Ascending aorta (tissue), 2 donors: ENCODE measurements at places on chromosomes 11 and 22.

- peak; percentile 61 for DNase-seq
- H3K4me1 ChIP-seq = no peaks in the 10 kb centered on the region
- no peak overlapping the region for H3K27ac ChIP-seq
- H3K36me3 ChIP-seq = no peaks in the 10 kb centered on the region
- no peak overlapping the region for H3K4me3 ChIP-seq
Measured at GRCh38 chr22:50701428-50702154, 29.0 kb downstream of the SHANK3 start.

GRCh38 chr11:78251083-78251775, 62.5 kb downstream of the USP35 start:
- no peaks in the 10 kb centered on the region for H3K27me3 ChIP-seq
- peak overlapping the region; percentile 75 for H3K27ac ChIP-seq
- H3K4me3 ChIP-seq = no peak overlapping the region
- H3K4me1 ChIP-seq = peaks cover 38% of the 10 kb centered on the region
- DNase-seq = no peak
- no peaks in the 10 kb centered on the region for H3K36me3 ChIP-seq

DNA sequence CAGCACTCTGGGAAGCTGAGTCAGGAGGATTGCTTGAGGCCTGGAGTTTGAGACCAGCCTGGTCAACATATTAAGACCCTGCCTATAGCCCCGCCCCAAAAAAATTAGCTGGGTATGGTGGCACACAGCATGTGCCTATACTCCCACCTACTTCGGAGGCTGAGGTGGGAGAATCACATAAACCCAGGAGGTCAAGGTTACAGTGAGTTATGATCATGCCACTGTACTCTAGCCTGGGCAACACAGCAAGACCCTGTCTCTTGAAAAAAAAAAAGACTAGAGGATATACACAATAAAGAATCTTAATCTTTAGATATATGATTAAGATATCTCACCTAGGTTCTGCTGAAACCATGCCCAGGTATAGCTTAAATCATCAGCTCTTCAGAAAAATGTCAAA, 136.7 kb downstream of the APOL5 start:
- no peaks in the 10 kb centered on the region for H3K4me1 ChIP-seq
- DNase-seq = no peak
- no peak overlapping the region for H3K27ac ChIP-seq
- no peak overlapping the region for H3K4me3 ChIP-seq

DNA sequence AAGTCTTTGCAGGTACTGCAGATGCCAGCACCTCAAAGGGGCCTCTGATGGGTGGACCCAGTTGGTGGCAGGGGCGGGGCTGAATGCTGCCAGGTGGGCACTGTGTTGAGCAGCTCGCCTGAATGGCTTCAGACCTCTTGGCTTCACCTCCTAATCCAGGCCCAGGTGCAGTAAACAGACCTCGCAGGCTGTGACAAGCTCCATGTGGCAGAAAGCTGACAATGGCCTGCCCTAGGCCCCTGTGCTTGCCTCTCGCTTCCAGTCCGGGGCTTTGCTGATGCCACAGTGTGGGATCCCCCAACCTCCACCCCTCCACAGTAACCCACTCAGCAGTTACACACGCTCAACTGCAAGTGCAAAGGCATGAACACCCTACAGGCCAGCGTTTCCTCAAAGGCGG, 9.4 kb downstream of the IGLL1 start:
- no peak for DNase-seq
- no peaks in the 10 kb centered on the region for H3K36me3 ChIP-seq
- no peaks in the 10 kb centered on the region for H3K27me3 ChIP-seq
- H3K27ac ChIP-seq = no peak overlapping the region
- H3K4me3 ChIP-seq = no peak overlapping the region

DNA sequence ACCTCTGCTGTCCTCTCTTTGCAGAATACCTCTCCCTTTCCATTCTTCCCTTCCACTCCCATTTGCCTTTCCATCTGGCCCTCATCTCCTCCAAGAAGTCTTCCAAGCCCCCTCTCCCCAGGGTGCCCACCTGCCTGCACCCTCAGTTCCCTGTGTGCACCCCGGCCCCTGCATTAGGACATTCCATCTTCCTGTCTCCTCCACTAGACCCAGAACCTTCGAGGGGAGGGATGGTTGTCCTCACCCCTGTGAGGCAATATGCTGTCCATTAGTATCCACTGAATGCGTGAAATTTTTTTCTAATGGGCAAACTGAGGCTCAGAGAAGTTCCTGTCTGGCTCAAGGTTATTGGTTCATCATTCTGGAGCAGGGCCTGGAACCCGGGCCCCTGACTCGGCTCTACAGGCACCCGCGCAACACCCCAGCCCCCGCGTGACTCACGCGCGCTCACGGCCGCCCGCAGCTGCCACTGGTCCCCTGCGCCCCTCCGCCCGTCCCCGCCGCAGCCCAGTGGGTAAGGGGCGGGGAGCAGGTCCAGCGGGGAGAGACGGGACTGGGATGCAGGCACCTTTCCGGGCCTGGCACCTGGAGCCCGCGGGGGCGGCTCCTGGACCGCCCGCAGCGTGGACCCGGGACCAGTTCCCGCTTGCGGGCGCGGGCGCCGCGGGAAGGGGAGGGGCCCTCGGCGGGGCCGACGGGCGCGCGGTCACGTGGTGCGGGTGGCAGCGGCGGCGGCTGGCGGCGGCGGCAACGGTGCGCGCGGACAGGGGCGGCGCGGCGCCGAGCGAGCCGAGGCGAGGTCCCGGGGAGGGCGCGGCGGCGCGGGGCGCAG, 7.0 kb downstream of the SEPTIN3 start:
- H3K36me3 ChIP-seq = no peaks in the 10 kb centered on the region
- peaks cover 6% of the 10 kb centered on the region for H3K27me3 ChIP-seq
- no peak overlapping the region for H3K27ac ChIP-seq
- DNase-seq = no peak
- peaks cover 5% of the 10 kb centered on the region for H3K4me1 ChIP-seq
- peak overlapping the region; percentile 64 for H3K4me3 ChIP-seq

- no peak for DNase-seq
- H3K36me3 ChIP-seq = no peaks in the 10 kb centered on the region
- H3K27me3 ChIP-seq = no peaks in the 10 kb centered on the region
- H3K4me3 ChIP-seq = no peak overlapping the region
Measured at GRCh38 chr11:64485074-64485473, 105.9 kb upstream of the SLC22A12 start.

DNA sequence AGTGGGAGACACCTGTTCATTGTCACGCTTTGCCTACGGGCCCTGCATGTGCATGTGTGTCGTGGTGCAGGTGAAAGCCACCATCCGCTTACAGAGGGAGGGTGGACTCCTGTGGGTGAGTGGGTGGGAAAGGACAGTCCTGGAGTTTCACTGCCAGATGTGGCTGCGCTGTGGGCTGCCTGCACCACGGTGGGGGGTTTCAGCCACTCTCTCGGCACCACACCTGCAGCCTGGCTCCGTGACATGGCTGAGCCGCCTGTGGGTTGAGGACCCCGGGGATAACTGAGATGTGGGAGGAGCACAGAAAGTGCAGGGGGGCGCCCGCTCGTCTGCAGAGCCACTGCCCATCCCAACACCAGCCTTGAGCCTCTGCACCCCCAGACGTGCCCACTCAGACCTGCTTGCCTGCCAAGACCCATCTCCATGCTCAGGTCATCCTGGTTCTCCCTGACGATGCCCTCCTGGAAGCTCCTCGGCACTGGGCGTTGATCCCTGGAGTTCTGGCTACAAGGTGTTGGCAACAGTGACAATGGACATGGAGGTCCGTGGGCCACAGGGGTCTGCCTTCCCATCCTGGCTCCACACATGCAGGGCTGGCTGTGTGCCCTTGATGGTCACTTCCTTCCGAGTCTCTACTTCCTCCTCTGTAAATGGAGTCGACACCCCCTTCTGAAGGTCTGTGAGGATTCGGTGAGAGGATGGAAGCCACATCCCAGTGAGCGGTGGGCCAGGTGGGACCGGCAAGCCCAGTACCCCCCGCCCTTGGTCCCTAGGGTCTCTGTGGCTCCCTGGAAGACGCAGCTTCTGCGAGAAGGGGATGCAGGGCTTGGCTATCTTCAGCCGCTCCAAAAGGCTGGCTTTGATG, 1007.0 kb downstream of the BRD1 start:
- no peaks in the 10 kb centered on the region for H3K27me3 ChIP-seq
- no peaks in the 10 kb centered on the region for H3K36me3 ChIP-seq
- H3K4me3 ChIP-seq = no peak overlapping the region
- no peak for DNase-seq
- no peak overlapping the region for H3K27ac ChIP-seq
- no peaks in the 10 kb centered on the region for H3K4me1 ChIP-seq

DNA sequence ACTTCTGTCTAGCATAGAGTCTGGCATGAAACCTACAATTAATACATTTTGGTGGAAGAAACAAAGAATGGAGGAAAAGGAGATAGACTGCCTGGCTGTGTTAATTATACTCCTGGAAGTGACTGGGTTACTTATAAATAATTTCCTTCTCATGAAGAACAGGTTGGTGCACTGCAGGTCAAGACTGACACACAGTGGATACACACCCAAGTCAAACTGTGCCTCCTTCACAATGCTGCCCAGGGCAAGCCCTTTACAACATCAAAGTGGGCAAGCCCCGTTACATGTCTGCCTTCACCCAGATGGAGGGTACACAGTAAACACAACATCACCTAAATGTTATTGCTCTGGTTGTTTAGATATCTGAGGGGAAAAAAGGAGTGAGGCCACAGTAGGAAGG, 83.7 kb upstream of the KCNA4 start:
- H3K27ac ChIP-seq = no peak overlapping the region
- H3K4me1 ChIP-seq = no peaks in the 10 kb centered on the region
- no peaks in the 10 kb centered on the region for H3K36me3 ChIP-seq
- H3K4me3 ChIP-seq = no peak overlapping the region

- no peaks in the 10 kb centered on the region for H3K36me3 ChIP-seq
- DNase-seq = no peak
- no peaks in the 10 kb centered on the region for H3K27me3 ChIP-seq
- H3K27ac ChIP-seq = no peak overlapping the region
Measured at GRCh38 chr11:130204703-130205095, 45.1 kb downstream of the ST14 start.

DNA sequence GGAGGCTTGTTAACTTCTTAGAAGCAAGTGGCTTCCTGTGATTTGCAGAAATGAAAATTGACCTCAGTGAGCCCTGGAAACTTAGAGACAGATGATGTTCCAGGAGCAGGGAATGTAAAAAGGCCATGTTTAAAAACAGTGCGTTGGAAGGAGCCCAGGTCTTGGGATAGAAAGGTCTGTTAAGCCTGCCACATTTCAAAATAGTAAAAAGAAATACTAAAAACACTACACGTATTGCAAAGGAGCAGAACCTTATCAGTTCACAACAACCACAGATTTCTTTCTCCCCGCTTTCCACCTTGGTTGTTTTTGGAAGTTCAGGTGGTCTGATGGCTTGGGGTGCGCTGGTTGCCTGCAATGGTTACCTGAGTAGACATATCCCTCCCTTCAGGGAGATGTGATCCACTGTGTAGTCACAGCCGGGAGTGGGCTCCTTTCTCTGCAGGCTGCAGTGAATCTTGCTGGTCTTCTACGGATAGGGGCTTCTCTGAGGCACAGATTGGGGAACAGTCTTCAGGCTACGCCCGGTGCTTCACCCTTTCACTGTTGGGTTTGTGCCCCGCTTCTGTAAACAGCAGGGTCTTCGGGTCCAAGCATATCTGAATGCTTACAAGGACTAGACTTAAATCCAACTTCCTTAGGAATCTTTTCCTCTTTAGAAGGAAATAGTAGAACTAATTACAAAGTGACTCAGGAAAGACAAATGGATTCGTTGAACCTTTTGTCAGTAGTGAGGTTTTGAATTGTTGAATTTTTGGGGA, 1.9 kb downstream of the TEAD1 start:
- H3K4me3 ChIP-seq = peak overlapping the region; percentile 85
- H3K4me1 ChIP-seq = peaks cover 17% of the 10 kb centered on the region
- H3K27ac ChIP-seq = peak overlapping the region; percentile 99
- no peak for DNase-seq
- H3K27me3 ChIP-seq = no peaks in the 10 kb centered on the region

DNA sequence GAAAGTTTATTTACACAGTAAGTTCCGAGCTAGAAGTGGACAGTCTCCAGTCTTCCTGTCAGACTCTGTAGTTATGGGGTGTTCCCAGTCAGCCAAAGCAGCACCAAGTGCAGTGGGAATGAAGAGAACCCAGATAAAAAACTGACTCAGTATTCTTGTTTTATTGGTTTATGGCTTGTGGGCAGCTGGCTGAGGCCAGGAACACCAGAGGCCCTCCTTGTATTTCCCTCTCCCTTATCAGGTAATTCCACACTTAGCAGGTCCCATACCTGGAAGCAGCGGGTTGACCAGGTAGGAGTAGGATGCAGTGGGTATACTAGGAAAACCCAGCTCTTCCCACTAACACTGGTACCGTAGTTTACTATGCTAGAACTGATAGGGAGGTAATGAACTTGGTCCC, 3.5 kb upstream of the BACE1-AS start:
- no peak overlapping the region for H3K27ac ChIP-seq
- no peak overlapping the region for H3K4me3 ChIP-seq
- H3K27me3 ChIP-seq = no peaks in the 10 kb centered on the region
- DNase-seq = no peak

- no peaks in the 10 kb centered on the region for H3K27me3 ChIP-seq
- no peak for DNase-seq
- no peaks in the 10 kb centered on the region for H3K36me3 ChIP-seq
- no peaks in the 10 kb centered on the region for H3K4me1 ChIP-seq
- no peak overlapping the region for H3K4me3 ChIP-seq
Measured at GRCh38 chr11:79308429-79308828, 132.4 kb downstream of the TENM4 start.

- H3K27ac ChIP-seq = peak overlapping the region; percentile 36
- H3K27me3 ChIP-seq = no peaks in the 10 kb centered on the region
- no peak overlapping the region for H3K4me3 ChIP-seq
- no peak for DNase-seq
- no peaks in the 10 kb centered on the region for H3K36me3 ChIP-seq
Measured at GRCh38 chr11:73461964-73462363, 85.8 kb downstream of the RELT start.

DNA sequence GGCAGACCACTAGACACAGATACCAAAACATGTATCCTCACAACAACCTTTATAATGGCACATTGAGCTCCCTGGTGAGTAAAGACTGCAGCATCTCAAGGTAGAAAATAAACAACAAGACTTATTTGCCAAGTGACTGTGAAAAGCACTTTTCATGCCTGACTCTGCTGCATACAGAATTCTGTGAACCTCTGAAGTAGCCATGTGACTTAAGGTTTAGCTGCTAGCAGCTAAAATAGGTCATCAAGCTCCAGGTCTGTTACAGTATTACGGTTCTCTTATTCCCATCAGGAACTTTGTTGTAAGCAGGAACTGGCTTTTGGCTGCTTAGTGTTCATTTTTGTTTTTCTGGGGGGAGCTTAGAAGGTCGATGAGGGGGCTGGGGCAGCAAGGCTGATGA, 139.4 kb downstream of the PAX6 start:
- no peaks in the 10 kb centered on the region for H3K27me3 ChIP-seq
- no peaks in the 10 kb centered on the region for H3K4me1 ChIP-seq
- no peak overlapping the region for H3K4me3 ChIP-seq
- H3K27ac ChIP-seq = no peak overlapping the region
